Glutamatergic neuron (in vitro differentiated cells): ENCODE measurements at places on chromosomes 11 and 22. TPM values are rescaled to one million over a fixed set of nuclear protein-coding genes. Genes with fewer than 3 reads are reported as not detected.

Gene POU2F3
- not detected for total RNA-seq

DNA sequence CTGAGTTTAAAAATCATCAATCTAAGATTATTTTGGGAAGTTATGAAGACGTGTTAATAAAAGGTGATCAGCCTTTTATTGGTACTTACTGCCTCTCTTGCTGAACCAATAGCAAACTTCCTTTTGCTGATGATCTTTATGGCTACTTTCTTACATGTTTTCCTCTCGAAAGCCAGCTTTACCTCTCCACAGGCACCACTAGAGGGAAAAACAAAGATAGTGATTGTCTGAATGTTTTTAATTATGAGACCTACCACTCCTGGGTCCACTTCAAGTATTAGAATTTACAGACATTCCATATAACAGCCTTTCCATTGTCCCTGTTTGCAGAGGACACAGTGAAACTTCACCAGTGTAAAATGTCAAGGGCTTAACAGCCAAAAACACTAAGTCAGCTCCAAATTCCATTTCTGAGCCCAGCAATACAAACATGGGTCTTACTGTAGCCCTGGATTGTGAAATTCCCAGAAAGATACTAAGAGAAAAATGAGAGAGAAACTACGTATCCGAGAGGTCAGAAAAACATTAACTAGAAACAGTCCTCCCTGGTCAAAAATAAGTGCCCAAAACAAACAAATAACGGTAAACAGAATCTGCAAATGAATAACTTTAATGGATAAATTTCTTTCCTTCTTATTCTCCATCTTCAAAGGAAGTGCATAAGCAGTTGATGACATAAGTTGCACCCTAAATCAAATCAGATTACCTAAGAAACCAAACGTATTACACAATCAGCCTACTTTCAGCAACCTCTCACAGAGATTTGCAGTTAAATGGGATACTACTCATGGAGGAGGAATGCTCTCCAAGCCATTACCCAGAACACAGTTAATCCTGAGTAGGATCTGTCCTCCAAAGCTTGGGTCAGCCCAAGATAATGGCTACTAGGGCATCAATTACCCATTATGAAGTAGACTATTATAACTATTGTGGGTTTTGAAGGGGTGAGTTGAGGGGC lies 29.5 kb downstream of the CHEK2 start:
- no peak for DNase-seq

GRCh38 chr11:134584706-134585445 lies 172.8 kb upstream of the B3GAT1 start:
- DNase-seq = no peak

- no peak for DNase-seq
Measured at GRCh38 chr11:104781037-104781436, 117.2 kb downstream of the CASP12 start.

DNA sequence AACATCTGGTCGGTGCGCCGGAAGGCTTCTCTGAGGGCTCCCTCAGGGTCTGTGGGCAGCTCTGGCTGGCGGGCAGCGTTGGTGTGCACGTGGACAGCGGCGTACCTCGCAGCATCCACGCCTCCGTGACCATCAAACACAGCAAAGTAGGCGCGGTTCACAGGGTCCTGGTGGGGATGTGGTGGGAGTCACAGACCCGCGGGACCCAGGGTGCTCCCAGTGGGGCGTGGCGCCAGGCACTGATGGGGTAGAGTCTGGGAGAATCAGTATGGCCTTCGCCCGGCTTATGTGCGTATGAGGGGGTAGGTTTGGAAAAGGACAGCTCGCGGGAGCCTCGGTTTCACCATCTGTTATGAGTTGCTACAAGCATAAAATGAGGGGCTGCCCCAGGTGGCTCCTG lies 19.2 kb downstream of the PPM1F start:
- no peak for DNase-seq

Gene MOV10L1
- total RNA-seq = 0.34 TPM

DNA sequence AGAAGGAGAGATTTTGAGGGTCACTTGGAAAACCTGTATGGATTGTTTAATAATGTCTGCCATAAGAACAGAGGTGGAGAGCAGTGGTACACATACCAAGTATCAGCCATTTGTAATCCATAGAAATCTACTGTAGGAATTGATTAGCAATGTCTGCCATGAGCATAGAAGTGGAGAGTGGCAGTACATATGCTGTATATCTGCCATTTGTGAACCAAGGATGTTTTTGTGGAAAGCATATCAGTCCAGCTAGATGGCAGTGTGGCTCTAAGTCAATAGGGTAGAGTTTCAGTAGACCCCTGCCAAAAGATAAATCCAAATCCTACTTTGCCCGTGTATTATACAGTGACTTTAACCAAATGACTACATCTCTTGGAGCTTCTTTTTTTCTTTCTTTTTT lies 82.9 kb upstream of the SEZ6L start:
- DNase-seq = no peak

GRCh38 chr11:33132510-33132909 lies 28.8 kb downstream of the CSTF3 start:
- DNase-seq = no peak

GRCh38 chr22:35769974-35770373 lies 52.3 kb downstream of the APOL5 start:
- DNase-seq = no peak

GRCh38 chr11:71255800-71256479 lies 3.6 kb upstream of the SHANK2 start:
- no peak for DNase-seq

DNA sequence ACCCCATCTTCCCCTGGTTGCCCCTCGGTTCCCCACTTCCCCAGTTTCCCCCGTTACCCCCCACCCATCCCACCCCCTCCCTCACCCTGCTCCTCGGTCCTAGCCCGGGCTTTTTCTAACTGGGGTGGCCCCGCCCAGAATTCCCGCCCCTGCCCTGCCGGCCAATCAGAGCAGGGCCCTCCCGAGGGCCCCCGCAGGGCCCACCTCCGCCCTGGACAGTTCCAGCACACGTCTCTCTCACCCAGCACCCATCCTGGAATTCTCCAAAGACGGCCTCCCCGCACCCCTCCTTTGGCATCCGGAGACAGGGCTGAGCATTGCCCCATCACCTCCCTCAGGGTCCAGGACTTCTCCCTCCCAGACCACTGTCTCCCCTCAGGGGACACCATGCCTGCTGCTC lies at the start of gene H19:
TSS of gene H19 (minus strand) at position 88 of the 400 bp plus-strand sequence.
- DNase-seq = no peak

Gene TSGA10IP
- total RNA-seq = not detected

Gene MYBPC3
- not detected for total RNA-seq

- DNase-seq = no peak
Measured at GRCh38 chr11:131388030-131388429, 17.6 kb downstream of the NTM start.

DNA sequence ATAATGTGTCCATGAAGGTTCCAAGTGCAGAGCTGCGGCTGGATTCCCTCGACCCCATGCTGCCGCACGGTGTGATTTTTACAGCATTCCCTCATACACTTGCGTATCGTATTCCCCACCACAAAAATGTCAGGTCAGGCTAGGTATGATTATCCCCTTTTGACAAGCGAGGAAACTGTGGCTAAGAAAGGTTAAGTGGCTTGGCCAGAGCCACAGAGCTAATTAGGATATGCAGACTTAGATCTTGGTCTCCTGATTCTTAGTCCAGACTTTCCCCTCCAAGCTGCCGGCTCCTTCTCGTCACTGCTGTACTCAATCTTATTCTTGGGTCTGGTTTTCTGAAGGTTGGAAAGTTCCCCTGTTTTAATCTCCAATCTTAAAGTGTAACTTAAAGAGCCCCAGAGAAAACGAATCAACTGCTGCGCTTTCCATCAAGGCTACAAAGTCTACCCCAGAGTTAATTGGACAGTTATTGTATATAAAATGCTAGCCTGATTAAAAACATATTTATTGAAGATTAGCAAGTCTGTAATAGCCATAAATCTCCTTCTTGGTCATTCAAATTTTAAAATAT lies 176.6 kb downstream of the ADAMTS15 start:
- no peak for DNase-seq

DNA sequence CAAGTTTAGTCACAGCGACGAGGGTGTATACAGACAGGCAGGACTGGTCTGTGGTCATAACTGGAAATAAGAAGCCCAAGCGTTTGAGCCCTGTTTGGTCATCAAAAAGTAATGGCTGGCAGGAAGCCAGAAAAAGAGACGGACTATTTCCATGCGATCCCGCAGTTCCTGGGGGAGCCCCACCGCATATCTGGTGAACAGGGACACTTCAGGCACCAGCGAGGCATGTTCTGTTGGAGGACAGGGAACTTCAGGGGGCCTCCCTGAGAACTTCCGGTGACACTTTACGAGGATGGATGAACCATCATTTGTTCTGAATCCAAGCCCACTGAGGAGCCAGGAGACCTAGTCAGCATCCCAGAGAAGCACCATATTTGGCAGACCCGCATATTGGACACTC lies 29.7 kb upstream of the TRIM29 start:
- DNase-seq = no peak

Gene SAA4
- total RNA-seq = not detected

DNA sequence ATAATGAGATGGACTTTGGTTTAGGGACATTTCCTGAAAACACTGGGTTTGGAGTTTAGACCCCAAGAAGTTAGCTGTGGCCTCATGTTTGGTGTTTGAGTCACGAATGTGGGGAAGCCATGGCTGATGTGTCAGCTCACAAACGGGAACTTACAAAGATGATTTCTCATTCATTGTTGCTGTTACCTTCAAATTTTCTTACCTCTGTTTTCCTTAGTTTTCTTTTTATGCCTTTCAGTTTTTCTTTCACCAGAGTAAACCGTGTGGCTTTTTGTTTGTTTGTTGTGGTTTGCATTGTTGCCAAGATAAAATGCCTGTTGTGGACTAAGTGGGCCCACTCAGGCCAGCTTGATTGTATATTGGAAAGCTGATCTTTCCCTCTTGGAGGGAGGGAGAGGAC lies 89.1 kb downstream of the SWAP70 start:
- DNase-seq = no peak

DNA sequence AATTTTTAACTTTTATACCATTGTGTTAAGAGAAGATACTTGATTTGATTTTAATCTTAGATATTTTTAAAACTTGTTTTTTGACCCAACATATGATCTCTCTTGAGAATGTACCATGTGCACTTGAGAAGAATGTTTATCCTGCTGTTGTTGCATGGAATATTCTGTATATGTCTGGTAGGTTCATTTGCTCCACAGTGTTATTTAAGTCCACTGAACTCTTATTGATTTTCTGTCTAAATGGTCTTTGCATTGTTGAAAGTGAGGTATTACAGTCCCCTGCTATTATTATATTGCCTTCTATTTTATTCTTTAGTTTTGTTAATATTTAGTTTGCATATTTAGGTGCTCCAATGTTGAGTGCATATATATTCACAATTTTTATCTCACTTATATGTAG lies 397.3 kb upstream of the CCDC179 start:
- DNase-seq = no peak

GRCh38 chr11:6258571-6259081 lies 1.0 kb upstream of the CCKBR start:
- DNase-seq = no peak

- no peak for DNase-seq
Measured at GRCh38 chr11:90849312-90849711, 626.5 kb upstream of the CHORDC1 start.

- DNase-seq = no peak
Measured at GRCh38 chr11:96303064-96303463, 39.9 kb downstream of the MAML2 start.

DNA sequence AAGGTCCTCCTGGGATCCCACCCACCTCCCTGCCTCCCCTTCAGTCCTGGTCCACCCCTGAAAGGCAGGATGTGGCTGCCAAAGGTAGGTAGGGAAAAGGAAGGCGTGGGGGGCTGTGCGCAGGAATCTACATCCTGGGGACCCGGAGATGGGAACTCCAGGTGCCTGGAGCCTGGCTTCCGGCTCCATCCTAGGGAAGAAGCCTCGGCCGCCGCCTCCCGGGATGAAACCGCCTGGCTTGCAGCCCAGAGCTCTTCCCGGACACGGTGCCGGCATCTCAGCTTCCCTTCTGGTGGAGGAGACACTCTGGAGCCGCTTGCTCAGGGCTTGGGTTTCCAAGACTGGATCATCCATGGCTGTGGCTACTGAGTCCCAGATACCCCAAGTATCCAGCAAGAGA lies 33.3 kb upstream of the PDGFB start:
- DNase-seq = no peak

GRCh38 chr22:30308518-30309230 lies 18.1 kb downstream of the TBC1D10A start:
- no peak for DNase-seq

GRCh38 chr11:107844041-107844440 lies 14.5 kb downstream of the SLC35F2 start:
- DNase-seq = no peak

- no peak for DNase-seq
Measured at GRCh38 chr11:114260483-114260882, 35.7 kb upstream of the NNMT start.

Gene SLC6A5
- total RNA-seq = 0.05 TPM

- no peak for DNase-seq
Measured at GRCh38 chr11:27255447-27255828, 107.6 kb downstream of the CCDC34 start.

GRCh38 chr11:112634995-112635737 lies 326.1 kb upstream of the NCAM1 start:
- DNase-seq = no peak

DNA sequence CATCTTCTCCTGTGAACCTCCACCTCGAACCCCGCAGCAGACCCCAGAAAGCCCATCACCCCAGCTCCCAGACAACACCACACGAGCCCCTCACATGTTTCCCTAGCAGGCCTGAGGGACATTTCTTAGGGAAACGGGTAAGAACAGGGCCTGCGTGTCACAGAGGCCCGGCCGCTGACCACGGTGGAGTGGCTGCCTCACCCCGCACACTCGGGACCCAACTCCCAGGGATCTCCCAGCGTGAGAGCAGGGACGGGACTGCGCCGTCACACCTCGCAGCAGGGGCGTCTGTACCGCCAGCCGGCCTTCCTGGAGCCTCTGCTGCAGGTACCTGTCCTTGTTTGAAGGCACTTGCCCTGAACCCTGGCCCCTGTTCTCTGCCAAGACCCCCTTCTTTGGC lies 10.2 kb downstream of the ATP5MGL start:
- DNase-seq = no peak

DNA sequence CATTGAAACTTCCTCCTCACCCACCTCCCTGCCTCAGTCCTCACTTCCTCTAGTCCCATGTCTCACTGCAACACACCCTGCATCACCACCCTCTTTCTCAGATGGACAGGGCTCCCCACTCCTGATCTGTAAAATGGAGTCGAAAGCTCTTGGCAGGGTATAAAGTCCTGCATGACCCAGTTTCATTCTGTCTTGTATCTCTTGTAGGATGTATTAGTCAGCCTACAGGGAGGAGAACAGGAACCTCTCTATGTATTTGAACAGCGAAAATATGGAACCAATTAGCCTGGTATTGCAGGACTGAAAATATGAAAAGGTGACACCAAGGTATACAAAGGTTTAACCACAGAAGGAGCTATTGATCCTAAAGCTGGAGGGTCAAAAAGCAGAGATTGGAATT lies 156.9 kb upstream of the SNX19 start:
- no peak for DNase-seq
